ENCODE measurements at places on chromosomes 1 and 21.

DNA sequence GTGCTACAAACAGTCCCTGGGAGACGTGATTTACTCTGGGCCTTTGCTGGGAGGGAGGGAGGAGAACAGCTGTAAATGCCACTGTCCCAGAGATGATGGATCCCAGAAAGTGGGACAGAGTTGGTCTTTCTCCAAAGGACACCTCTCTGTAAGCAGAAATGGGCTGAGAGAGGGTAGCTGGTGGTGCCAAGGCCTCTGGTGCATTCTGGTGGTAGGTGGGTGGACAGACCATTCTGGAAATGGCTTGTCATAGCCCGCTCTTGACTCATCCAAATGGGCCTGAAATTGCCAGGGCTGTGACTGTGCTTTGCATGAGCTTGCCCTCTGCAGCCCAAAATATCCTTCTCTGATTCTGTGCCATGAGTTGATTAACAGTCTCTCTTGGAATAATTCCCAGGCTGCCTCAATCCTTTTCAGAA is 36.1 kb downstream of the CCDC185 start:
- no peak for DNase-seq

GRCh38 chr1:71081697-71082080 is 854 bp upstream of the ZRANB2 start:
- DNase-seq = no peak

DNA sequence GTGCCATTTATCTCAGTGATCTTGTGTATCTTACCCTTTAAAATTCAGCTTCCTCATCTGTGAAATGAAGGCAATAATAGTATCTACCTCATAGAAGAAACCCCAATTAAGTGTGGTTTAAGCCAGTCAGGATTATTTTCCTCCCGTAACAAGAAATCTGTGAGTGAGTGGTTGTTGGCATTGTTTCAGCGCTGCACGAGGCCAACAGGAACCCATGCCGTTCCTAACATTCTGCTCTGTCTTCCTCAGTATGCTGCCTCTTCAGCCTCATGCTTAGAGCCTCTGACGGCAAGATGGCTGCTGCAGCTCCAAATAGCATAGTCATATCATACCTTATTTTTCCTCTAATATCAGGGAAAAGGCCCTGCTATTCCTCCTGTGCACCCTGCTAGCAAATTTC is 289.7 kb downstream of the TM2D1 start:
- no peak for DNase-seq

- peak; percentile 76 for DNase-seq
Observed at GRCh38 chr1:77514921-77515776, 167.3 kb downstream of the ZZZ3 start.

DNA sequence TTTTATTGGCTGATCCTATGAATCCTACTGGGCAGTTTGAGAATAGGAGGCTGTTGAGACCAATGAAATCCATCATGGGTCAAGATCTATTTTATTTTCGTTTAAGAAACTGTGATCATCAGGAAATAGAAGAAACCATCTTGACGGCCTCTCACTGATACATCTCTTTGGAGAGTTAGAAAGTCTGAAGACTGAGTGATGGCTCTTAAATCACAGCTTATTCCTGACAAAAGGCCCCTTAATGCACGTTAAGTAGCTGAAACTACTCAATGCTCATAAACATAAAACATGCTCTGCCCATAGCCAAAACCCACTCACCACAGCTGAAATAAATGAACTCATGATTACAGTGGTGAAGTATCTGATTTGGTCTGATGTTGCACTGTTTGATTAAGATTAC is 784.5 kb upstream of the NEGR1 start:
- DNase-seq = no peak

GRCh38 chr21:38129711-38130110 is 127.1 kb upstream of the KCNJ15 start:
- DNase-seq = no peak

- DNase-seq = no peak
Observed at GRCh38 chr1:21838359-21839157, 26.5 kb downstream of the LDLRAD2 start.

DNA sequence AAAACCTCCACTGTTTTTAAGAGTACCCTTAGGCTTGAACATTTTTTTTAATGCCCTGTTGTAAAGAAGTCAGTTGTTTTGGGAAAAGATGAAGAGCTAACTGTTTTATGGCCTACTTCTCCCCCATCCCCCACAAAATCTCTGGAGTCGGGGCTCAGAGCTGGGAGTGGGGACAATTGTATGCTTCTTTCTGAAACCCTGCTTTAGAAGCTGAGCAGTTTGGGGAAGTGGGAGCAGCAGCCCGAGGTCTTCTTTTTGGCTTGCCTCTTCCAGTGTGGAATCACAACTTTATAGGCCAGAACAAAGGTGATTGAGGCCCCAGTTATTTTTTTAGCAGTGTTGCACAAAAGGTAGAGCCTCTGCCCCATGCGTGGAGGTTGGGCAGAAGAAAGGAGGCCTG is 25.2 kb downstream of the PPP2R5A start:
- no peak for DNase-seq

DNA sequence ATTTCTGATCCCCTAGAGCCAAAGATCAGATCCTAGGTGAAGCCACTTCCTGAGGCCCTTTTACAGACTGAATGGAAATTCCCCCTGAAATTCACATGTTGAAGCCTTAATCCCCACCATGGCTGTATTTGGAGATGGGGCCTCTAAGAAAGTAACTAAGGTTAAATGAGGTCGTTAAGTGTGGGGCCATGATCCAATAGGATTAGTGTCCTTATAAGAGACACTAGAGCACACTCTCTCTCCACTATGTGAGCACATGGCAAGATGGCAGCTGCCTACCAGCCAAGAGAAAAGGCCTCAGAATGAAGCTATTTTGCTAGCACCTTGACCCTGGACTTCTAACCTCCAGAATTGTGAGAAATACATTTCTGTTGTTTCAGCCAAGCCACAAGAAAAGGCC is 13.9 kb downstream of the ABCB10 start:
- no peak for DNase-seq

DNA sequence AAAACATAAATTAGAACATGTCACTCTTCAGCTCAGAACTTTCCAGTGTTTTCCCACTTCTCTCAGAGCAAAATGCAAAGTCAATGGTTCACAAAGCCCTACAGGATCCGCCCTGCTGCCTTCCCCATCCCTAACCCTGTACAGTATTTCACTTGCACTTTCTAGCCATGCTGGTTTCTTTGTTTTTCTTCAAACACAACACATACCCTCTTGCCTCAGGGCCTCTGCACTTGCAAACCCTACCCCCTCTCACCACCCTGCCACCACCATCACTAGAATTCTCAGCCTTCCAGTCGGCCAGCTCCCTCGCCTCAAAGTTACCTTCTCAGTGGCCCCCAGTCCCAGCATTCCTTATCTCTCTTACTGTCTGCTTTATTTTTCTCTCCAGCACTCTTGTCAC is 17.6 kb downstream of the TEX35 start:
- no peak for DNase-seq

- DNase-seq = no peak
Observed at GRCh38 chr1:7652061-7652460, 119.0 kb upstream of the VAMP3 start.

- no peak for DNase-seq
Observed at GRCh38 chr1:248793592-248793991, 32.1 kb downstream of the SH3BP5L start.

- DNase-seq = peak; percentile 35
Observed at GRCh38 chr21:28235169-28235895, 757.3 kb downstream of the LTN1 start.

DNA sequence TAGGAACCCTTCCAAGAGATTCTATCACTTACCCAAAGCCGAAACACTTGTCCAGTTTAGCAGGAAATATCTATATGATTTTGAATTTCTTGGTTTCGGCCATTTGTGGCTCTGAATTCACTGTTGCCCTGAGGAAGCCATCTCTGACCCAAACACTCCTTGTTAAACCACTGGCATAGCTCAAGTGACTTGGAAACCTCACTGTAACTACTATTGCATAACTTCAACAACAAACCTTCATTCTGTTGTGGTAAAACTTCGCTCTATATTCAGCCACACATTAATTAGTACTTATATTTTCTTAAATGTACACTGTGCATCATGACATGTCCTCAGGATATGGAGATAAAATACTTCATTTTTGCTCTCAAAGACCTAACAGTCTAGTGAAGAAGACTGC is 63.2 kb downstream of the ST6GALNAC3 start:
- DNase-seq = no peak

GRCh38 chr1:27436204-27437159 is 44.1 kb downstream of the GPR3 start:
- peak; percentile 63 for DNase-seq

- no peak for DNase-seq
Observed at GRCh38 chr1:48947761-48948537, 171.3 kb upstream of the BEND5 start.

DNA sequence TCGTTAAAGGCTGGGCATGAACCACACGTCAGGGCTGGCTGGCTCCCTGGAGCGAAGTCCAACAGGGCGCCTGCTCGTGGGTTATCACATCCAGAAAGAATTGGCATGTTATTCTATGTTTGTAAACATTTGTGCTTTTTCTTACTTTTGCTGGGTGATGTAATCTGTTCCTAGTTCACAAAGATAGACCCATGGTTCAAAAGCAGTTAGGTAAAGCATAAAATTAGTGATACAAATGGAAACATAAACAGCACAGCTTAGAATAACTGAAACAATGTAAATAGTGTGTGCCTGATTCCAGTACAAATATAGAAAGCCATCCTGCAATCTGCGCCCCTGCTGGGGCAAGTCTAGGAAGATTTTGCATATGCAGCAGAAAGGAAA is 184.0 kb upstream of the C1orf174 start:
- DNase-seq = no peak

- no peak for DNase-seq
Observed at GRCh38 chr1:108597041-108597440, 37.1 kb downstream of the EEIG2 start.

DNA sequence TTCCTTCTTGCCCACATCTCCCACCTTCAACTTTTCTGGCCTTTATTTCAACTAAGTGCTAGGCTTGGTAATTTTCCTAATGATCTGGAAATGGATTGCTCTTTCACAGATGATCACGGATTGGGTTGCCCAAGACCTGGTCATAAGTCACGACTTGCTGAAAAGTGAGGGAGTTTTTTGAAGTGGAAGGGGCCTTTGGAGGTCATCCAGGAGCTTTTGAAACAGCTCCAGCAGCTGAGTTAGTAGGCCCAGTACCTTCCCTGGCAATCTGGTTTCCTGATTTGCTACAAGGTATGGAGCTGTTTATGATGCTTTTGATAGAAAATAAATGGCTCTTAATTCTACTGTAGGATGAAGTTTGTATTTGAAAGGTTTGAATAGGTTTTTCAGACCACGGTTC is 20.4 kb downstream of the GREM2 start:
- DNase-seq = no peak

DNA sequence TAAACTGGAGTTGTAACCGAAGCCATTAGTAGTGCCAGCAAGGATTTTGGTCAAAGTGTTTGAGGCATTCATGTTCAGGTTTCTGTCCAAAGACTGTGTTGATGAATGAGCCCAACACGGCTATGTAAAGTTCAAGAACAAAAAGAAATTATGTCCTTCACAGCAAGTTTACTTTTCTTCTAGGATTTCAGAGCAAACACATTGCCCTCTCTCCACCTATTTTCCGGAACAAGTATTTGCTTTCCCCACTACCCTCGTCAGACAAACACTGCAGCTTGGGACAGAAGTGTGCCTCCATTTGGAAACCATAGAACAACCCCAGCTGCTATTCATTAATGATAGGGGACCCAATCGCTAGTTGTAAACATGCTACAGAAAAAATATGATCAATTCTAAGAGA is 151.4 kb upstream of the C1orf105 start:
- DNase-seq = no peak

DNA sequence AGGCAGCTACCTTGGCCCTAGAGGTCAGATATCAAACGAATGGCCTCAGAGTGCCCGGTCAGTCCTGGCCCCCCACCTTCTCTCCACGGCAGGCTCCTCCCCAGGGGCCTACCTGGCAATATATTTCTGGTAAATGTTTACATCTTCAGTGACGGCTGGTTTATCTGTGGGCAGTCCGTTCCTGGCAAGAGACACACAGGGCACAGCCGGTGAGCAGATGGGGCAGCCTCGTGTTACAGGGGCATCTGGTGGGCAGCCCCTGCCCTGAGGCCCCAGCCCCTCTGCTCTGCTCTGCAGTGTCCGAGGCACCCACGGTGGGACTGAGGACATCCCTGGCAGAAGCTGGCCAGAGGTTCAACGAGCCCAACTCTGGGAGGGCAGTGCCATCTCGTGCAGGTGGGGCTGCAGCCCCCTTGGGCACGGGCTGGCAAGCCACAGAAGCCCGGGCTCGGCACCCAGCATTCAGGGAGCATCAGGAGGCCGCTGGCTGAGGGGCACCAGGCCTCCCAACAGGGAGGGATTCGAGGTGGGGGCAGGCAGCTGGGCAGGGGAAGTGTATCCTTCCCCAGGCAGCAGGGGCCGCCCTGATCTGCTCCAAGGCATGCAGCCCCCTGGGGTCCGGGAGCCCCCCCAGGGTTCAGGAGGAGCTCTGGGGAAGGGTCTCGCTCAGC is 137.9 kb downstream of the CASZ1 start:
- DNase-seq = no peak

GRCh38 chr1:113146242-113147072 is 73.5 kb downstream of the LRIG2 start:
- DNase-seq = peak; percentile 70

- DNase-seq = no peak
Observed at GRCh38 chr1:3763351-3764125, 9.0 kb upstream of the SMIM1 start.

DNA sequence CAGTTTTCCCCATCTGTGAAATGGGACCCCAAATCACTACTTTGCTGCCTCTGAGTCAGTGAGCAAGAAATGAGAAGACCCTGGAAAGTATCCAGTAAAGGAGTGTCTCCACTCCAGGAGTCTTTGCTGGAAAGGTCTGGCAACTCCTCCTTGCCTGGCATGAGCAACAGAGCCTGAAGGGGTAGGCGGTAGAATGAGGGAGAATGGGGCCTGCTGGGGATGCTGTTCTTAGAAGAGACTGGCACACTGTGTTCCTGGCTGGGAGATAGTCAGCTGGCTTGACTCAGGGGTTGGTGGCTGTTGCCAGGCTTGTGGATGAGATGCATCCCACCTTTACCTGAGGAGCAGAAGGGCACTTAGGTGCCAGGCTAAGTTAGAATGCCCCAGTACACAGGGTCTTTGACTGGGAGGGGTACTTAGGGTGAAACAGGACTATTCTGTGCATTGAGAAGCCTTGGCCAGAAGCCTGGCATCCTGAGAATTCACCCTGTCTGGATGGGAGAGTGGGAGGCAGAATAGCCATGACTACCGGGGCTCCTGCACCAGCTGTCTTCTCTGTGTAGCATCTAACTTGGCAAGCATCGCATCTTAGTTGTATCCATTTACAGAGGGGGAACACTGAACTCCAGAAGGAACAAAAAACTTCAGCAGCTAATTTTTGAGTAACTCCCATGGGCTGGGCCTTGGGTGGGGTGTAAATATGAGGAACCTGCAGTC is 2.5 kb downstream of the MFSD2A start:
- no peak for DNase-seq

All from choroid plexus epithelial cell (primary cell).